ENCODE measurements at places on chromosomes 11 and 22. TPM values are rescaled to one million over a fixed set of nuclear protein-coding genes. Genes with fewer than 3 reads are reported as not detected.

The THY1 gene
- 16.1 TPM for total RNA-seq

The OR8D1 gene
- not detected for total RNA-seq

DNA sequence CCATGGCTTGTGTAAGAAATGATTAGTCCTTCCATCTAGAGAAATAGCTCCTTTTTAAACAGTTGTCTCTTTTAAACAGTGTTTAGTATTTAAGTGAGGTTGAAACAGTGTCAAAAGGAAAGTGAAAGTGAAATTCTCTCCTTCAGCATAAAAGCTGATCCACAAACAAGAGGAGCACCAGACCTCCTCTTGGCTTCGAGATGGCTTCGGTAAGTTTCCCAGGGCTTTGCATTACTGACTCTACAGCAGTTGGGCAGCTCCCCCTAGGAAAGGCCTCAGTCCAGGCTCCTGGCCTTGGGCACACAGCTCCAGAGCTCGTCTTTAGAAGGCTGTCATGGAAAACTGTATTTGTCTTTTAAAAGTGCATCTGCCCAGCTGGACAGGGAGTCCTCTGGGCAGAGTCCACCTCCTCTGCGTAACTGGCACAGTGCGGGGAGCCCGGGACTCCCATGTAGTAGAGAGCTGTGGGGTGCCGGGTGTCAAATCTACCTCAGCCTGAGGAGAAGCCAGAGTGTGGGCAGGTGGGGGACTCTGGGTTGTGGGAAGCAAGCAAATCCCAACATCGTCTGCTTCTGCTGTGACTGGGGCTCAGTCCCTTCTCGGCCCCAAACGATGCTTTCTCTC lies at the start of gene PLAAT4:
Gene PLAAT4 (plus strand): TSS at position 140 of the 624 bp plus-strand sequence. CDS start 61 bp downstream, at position 201.
- DNase-seq: no peak

DNA sequence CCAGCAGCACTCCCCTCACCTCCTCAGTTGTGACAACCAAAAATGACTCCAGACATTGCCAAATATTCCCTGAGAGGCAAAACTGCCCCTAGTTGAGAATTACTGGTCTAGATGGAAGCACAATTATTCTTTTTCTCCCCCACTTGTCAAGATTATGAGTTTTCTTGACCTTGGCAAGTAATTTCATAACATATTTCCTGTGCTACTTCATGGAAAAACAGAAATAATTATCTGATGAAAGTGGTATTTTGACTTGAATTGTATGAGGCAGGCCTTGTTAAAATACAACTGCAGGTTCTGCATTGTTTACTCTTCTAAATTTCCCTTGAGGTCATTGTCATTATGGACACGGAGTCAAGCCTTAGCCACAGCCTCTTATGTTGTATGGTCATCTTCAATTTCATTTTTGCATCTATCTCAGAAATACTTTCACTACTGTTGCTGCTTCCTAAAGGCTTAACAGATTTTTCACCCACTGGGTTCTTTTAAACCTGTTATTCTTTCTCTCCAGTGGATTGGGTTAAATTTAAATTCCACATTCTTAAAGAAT lies 32.2 kb upstream of the LDLRAD3 start:
- no peak for DNase-seq

GRCh38 chr22:33896154-33896553 lies 24.1 kb downstream of the LARGE1 start:
- DNase-seq: no peak

The GRIK4 gene
- total RNA-seq: 0.06 TPM

DNA sequence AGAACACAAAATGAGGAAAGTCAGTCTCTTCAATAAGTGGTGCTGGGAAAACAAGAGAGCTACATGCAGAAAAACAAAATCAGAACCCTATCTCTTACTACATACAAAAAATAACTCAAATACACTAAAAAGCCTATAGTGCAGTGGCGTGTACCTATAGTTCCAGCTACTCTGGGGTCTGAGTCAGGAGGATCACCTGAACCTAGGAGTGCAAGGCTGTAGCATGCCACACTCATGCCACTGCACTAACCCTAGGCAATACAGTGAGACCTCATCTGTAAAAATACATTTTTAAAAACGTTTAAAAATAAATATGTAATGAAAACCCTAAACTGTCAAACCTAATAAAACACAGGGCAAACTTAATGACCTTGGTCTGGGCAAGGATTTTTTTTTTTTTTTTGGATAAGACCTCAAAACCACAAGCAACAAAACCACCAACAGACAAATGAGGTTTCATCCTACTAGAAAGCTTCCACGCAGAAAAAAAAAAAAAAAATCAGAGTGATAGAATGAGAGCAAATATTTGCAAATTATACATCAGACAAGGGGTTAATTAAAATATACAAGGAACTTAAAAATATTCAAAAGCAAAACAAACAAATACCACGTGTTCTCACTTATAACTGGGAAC lies 35.2 kb downstream of the XKR3 start:
- DNase-seq: no peak

DNA sequence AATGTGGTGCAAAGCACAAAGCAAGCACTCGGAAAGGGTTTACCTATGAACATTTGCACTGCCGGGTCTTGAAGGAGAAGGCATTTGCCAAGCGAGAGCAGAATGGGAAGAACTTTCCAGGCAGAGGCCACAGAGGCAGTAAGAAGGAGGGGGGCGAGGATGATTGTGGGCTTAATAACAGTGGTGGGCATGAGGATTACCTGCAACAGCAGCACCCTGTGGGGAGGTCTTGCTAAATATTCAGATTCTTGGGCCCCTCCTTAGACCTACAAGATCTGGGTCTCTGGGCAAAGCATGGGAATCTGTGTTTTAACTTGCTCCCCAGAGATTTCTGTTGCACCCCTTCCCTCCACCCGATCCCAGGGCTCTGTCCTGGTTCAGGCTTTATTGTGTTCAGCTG lies 75.1 kb upstream of the ZBED5 start:
- no peak for DNase-seq

The API5 gene
- total RNA-seq: 81.9 TPM

The HSCB gene
- total RNA-seq: 14.3 TPM

The APOL4 gene
- total RNA-seq: 2.7 TPM

DNA sequence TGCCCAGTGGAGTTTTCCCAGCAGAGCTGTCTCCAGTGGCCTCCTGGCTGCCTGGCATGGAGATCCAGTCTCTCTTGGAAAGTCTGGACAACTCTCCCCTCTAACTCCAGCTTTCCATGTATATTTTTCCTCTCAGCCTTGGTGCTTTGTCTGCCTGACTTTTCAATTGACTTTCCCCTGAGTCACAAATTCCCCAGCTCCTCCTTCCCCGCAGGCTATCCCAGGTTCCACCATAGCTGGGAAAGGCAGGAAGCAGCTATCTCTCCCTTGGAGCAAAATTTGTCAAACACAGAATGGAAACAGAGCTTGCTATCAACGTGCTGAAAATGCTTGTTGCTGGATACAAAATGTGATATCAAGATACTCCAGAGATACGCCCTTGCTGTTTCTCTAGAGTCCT lies 384.8 kb downstream of the TMEM135 start:
- no peak for DNase-seq

The FAM180B gene
- not detected for total RNA-seq
